ENCODE measurements at places on chromosomes 16 and 17.

GRCh38 chr16:66515596-66516508 lies 34.1 kb downstream of the TK2 start:
- DNase-seq, result no peak

DNA sequence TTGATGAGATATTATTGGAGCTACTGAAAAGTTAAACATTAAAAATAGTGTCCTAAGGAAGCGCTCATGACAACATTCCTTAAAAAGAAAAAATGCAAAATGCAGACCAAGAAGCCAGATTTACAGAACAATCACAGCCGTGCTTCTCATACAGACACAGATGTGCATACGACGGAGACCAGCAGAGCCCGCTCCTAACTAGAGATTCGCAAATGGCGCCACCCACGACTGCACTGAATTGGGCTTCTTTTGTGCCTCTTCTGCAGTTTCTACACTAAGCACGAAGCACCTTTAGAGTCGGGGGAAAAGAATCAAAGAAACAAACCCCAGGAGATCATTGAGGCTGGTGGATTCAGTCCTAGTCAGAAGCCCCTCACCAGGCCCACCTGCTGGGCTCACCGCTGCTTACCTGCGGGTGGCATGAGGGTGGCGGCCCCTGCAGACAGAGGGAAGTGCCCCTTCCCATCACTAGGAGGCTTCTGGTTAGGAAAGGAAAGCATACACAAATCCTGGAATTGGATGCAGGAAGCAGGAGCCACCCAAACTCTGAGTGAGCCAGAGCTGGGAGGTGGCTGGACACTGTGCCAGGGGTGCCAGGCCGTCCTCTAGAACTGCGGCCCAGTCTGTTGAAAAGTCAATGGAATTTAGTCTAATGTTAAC lies 64.9 kb upstream of the CHMP6 start:
- DNase-seq, result no peak

DNA sequence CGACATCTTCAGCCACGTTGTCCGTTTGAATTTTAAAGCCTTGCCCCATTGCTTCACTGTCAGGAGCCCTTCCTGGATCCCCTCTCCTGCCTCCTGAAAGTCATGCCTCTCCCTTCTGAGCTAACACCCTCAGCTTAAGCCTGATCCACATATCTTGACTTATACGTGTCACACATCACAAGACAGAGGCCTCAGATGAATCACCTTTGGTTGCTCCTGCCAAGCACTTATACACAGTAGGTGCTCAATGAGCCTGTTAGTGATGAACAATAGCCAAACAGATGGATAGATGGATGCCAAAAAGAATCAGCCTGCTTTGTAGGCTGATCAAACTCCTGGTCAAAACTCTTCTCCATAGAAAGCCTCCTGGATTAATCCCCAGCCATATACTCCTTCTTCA lies 31.8 kb downstream of the PITPNM3 start:
- DNase-seq, result no peak

- no peak for DNase-seq
Measured at GRCh38 chr16:70348991-70349390, 2.3 kb downstream of the DDX19A start.

DNA sequence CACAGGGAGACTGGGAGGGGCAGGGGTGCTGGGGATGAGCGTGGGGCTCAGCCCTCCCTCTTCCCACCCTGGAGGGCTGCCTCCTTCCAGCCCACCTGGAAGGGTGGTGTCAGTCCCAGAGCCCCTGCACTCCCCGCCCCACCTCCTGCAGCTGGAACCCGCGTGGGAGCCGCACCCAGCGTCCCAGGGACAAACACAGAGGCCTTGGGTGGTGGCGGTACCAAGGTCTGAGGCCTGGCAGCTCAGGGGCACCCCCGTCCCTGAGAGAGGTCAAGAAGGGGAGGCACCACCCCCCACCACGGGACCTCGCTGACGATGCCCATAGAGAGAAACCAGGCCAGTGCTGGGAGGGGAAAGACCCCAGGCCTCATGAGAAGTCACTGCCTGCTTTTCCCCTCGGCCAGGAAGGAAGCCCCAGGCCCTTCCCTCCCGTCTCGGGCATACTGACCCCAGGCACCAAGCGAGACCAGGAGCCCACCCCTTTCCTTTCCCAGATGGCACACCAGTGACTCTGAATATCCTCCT lies 4.1 kb downstream of the HS3ST6 start:
- no peak for DNase-seq

DNA sequence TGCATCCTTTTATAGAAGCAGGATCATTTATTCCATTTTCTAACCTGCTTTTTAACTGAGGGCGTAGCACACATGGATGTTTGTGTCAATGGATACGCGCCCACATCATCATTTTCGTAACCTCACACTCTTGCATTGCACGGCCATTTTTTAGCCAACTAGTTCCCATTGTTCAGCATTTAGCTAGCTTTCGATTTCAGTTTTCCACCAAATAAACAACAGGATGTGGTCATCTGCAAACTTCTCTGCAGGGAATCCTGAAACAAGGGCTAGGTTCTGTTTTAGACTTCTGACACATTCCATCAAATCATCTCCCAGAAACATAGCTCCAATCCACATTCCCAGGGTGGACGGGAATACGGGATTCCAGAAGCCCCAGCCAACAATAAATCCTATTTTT lies 6.4 kb downstream of the CYB561 start:
- DNase-seq, result no peak

- no peak for DNase-seq
Measured at GRCh38 chr16:73031155-73031866, 16.6 kb downstream of the ZFHX3 start.

GRCh38 chr16:80664786-80665185 lies 124.0 kb downstream of the DYNLRB2 start:
- no peak for DNase-seq

GRCh38 chr17:37519251-37519985 lies 29.7 kb downstream of the DUSP14 start:
- DNase-seq, result no peak

GRCh38 chr17:64277831-64278562 lies 14.9 kb upstream of the TEX2 start:
- no peak for DNase-seq

- no peak for DNase-seq
Measured at GRCh38 chr16:1089822-1090619, 6.0 kb downstream of the C1QTNF8 start.

GRCh38 chr17:76540381-76541300 lies 797 bp downstream of the PRCD start:
- DNase-seq, result no peak

GRCh38 chr17:76004750-76005262 lies 4.2 kb downstream of the CDK3 start:
- DNase-seq, result no peak

DNA sequence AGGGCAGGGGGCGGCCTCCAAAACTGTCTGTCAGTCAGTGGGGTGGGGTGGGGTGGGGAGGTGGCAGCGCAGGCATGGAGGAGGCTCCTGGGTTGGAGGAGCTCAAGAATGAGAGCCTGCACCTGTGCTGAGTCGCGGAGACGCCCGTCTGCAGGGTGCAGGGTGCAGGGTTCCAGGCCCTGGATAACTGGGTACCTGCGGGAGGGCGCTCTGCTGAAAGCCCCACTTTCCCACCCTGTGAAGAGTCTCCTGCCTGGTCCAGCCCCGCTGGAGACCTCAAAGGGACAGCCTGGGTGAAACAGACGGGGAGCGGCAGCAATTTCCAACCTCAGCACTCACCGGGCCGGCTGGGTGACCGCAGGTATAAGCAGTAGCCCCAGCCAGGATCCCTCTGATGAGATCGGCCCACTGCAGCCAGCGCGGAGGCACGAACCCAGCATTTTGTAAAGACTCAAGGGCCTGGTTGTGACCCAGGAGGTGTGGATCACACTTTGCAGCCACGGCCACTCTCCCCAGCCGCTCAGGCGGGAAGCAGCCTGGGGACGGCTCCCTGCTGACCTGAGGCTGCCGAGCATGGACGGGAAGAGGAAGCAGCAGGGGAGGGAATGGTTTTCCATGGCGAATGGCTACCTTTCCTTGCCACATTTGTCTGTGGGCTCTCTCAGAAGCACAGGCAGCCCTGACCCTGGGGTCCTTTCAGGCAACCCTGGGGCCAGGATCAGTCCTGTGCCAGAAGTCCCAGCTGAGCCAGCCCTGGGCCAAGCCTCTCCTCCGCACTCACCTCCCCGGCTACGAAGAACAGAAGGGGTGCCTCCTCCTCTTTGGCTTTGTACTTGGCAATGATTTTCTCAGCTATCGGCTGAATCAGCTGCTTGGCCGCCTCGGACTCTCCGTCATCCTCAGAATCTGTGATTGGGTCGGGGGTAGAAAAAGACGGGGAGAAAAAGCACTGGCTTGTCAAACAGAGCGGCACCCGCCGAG lies 21.0 kb downstream of the MRM3 start:
- no peak for DNase-seq

DNA sequence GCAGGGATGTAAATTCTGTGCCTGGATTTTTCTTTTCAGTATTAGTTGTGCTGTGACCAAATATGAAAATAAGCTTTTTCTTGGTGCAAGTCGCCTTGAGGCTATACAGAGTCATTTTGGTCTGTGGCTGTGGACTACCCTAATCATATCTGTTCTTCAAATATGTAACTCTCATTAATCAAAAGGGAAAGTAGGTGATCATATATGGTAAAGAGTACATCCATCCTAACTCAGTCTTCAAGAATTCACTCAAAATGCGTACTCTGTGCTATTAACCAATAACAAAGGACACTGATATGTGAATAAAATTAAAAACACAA lies 2.6 kb downstream of the CPD start:
- no peak for DNase-seq

DNA sequence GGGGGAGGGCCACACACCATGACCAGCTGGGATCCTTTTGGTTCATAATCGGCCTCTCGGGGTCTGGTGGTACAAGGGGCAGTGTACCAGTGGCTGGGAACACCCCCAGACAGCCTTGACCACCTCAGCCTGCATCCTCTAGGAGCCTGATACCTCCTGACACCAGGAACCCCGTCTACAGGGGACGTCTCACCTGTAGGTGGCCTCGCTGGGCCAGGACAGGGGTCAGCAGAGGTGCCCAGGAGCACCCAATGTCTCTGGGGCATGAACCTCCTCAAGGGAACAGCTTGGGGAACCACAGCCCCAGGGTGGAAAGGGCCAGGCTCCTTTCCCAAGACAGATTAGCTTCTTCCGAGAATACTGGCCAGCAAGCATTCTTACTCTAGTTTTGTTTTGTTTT lies 2.5 kb upstream of the METRNL start:
- DNase-seq, result no peak

GRCh38 chr17:51801626-51802025 lies 356.9 kb downstream of the CA10 start:
- DNase-seq, result no peak

DNA sequence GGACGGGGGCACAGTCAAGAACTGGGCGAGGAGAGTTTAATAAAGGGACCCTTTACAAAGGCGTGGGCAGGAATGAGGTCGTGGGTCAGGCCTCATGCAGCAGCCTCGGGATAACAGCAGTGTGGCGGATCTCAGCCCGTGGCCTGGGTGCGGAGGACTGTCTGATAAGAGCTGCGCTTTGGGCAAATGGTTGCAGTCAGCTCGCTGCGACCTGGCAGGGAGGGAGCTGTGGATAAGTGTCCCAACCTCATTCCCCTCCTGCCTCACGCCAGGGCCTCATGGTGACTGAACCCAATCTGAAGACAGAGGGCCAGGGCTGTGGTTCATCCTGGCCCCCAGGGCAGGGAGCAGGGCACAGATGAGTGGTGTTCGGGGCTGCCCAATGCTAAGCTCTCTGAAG lies 13.6 kb downstream of the SMTNL2 start:
- DNase-seq, result no peak
